Nucleus accumbens (tissue), 56 donors: ENCODE measurements at places on chromosomes 3 and 15.

DNA sequence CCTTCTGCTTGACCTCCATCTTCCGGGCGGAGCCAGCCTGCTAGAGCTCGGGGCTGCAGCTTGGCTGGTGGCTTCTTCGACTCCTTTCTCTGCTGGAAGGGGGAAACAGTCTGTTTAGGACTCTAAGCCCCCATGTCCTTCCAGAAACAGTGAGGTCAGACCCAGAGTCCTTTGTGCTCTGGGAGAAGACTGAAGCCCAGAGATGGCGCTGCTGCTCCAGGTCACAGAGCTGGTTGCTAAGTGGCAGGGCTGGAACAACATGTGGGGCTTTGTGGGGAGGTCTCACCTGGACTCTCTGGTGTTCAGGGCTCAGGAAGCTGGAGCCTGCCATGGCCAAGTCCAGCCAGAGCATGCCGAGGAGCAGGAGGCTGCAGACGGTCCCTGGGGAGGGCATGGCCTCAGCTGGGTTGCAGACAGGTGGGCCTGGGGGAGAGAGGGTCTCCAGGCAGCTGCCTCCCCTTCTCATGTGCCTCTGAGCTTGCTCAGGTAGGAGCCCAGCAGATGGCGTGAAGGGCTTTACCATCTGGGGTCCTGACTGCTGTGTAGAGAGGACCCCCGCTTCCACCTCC is 2.9 kb downstream of the GHRL start:
- DNase-seq = no peak

DNA sequence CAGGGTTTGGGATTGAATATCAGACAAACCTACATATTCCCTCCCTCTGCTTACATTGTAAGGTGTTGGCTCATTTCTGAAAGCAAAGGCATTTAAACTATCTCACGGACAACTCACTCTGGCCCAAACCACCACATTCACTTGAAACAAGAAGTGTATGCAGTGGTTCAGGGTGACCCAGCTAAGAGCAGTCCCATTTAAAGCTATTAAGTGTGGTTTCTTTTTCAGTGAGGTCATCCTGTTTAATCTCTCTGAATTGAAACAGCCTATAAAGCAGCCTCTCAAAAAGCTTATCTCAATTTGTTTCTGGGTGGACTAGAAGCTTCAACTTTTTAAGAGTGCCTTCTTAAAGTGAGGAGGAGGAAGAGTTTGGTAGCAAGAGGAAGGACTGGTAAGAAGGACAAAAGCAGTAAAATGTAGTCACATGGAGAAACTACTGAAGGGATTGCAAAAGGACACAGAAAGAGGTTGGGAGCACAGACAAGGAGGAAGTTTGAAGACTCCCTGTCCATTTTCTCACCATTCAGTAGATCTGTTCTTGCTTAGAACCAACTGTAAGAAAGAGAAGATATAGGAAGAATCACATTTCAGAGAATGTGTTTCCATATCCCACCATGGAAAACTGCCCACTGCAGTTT is 151.6 kb downstream of the TMCO5A start:
- no peak for DNase-seq

- no peak for DNase-seq
These were observed 70.2 kb downstream of the NMD3 start for GRCh38 chr3:161291191-161291901.

DNA sequence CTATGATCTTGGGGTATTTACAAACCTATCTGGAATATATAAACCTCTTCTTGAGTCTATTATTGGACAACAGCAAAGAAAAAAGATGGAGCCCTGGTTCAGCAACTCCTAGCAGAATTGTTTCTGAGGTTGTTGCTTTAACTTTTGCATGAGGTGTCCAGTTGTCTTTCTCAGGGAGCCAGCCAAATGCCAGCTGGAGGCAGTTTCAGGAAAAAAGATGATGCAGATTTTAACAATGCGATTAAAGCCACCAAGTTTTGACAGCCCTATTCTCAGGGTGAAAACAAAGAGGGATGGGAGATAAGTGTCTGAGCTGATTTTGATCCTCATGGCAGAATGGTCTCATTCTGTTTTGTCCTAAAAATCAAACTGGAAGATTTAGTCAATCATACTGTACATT is 181.6 kb upstream of the RASGRP1 start:
- DNase-seq = no peak

- no peak for DNase-seq
These were observed 31.6 kb downstream of the SLC22A14 start for GRCh38 chr3:38313695-38314094.

- no peak for DNase-seq
These were observed 48.9 kb upstream of the CPNE4 start for GRCh38 chr3:132083583-132084279.

GRCh38 chr15:51356983-51357382 is 15.5 kb downstream of the GLDN start:
- no peak for DNase-seq

GRCh38 chr3:13780432-13781176 is 99.3 kb downstream of the WNT7A start:
- no peak for DNase-seq

GRCh38 chr3:173351886-173352285 is 45.7 kb upstream of the NLGN1 start:
- no peak for DNase-seq

GRCh38 chr3:25604107-25604805 is 60.5 kb downstream of the TOP2B start:
- no peak for DNase-seq

DNA sequence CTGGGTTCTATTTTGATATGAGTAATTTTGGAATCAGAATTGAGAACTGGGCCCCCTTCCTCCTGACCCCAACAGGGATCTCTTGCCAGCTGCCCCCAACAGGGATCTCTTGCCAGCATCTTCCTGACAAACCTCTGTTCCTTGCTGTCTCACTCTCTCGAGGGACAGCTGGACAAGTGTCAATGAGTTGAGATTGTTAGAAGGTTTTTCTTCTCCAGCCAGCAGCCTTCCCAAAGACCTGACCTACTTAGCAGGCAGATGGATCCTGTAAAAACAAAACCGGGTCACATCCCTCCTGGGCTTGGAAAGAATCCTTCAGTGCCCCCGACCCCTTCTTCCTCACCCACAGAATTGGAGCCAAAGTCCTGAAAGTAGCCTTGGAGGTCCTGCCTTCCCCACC is 21.6 kb downstream of the LIMD1 start:
- DNase-seq = no peak

DNA sequence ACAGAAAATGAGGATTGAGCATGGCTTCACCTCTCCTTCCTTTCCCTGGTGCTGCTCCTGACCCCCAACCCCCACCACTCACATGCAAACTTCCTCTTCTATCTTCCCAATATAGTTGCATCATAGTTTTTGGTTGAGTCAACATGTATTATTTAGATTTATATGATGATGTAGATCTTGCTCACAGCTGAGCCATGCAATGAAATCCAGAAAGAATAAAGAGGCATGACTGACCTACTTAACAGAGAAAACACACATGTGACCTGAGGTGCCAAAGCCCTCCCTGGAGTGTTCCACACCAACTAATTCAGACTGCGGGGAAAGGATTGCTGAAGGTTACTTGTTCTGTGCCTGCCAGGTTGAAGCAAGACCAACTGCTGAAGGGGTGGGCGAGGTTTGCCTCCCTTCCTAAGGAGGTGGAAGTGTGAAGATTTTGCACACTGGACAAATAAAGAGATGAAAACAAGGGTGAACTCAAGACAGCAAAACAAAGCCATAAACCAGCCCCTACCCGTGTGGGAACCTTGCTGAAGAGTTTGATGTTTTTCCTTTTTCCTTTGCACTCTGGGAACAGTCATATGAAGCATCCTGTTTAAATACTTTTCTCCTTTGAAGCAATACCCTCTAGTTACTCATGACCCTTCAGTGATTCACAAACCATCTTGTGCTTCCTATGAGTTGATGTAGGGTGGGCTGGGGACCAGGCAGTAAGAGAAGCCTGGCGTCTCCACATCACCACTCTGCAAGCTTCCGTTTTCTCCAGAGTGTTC is 155.2 kb upstream of the UBE2E1 start:
- no peak for DNase-seq

GRCh38 chr15:97072545-97072944 is 742.0 kb downstream of the NR2F2 start:
- no peak for DNase-seq

DNA sequence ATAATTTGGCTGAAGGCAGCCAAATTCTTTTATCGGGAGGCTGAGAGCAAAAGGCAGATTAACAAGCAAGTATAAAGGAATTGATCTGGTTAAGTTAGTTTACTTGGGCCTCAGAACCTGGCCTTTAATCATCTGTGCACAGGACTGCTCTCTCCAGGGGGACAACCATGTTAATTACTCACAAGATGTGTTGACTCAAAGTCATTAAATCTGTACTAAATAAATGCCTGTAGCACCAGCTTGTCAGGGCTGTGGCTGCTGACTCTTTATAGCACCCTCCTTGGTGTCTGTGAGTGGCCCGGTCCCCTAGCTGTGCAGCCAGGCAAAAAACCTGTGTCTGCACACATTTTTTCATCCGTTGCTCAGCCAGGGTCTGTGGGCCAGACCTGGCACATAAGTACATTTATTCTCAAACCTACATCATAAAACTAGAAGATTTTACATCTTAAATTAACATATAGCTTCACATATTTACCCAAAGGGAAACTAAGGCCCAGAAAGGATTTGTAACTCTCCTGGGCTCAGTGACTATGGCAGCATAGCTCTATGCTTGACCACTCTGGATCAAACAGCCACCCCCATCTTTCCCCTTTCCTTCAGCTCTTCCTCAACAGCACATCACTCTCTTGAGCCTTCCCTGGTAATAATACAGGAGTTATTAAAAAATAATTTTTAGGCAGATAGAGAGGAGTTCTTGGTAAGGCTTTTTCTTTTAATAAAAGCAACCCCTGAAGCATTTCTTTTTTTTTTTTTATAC is 51.4 kb downstream of the NCEH1 start:
- DNase-seq = no peak

DNA sequence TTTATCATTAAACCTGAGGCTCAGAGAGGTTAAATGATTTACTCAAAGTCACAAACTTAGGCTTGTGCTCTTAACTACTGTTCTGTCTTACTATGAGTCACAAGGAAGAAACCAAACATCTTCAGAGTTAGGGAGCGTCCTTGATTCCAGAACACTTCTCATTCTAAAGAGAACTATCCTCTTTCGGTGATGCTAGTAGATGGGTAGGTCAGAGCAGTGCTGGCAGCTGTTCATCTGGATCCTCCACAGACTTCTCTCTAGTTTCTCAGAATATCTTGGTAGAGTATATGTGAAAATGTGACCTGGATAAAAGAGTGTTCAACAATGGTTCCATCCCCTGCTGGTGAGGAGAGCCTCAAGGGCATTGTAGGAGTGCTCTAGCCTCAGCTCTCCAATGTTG is 3.3 kb downstream of the ARL6IP5 start:
- DNase-seq = no peak

- DNase-seq = no peak
These were observed 8.4 kb downstream of the NR1D2 start for GRCh38 chr3:23953523-23953922.

- DNase-seq = no peak
These were observed 23.3 kb upstream of the GABRR3 start for GRCh38 chr3:98058244-98058960.

DNA sequence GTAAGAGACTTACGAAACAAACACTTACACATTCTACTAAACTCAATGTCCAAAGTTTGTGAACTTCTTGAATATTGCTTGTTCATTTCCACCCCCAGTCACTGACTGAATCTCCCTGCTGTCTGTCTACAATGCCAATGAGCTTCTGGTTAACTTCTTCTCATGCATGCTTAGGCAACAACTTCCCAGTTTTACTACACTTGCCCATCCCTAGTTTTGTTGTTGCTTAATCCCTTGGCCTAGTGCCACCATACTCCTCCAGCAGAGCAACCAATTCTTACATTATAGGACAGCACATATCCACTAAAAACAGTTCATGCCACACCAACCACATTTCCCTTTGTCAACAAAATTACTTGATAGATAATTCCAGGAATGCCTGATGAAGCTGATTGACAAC is 40.9 kb upstream of the CCR2 start:
- DNase-seq = no peak

DNA sequence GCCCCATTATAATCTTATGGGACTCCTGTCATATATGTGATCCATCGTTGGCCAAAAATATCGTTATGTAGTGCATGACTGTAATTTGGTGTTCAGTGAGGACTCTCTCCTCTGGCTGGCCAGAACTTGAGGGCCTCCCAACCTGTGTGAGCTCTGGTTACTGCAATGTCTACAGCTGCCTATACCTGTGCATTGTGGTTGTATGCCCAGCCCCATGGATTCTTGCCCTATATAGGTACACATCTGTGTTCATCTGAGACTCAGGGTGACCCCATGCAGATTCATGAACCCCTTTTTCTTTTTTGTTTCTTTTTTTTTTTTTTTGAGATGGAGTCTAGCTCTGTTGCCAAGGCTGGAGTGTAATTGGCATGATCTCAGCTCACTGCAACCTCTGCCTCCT is 32.6 kb upstream of the KLF13 start:
- DNase-seq = no peak

DNA sequence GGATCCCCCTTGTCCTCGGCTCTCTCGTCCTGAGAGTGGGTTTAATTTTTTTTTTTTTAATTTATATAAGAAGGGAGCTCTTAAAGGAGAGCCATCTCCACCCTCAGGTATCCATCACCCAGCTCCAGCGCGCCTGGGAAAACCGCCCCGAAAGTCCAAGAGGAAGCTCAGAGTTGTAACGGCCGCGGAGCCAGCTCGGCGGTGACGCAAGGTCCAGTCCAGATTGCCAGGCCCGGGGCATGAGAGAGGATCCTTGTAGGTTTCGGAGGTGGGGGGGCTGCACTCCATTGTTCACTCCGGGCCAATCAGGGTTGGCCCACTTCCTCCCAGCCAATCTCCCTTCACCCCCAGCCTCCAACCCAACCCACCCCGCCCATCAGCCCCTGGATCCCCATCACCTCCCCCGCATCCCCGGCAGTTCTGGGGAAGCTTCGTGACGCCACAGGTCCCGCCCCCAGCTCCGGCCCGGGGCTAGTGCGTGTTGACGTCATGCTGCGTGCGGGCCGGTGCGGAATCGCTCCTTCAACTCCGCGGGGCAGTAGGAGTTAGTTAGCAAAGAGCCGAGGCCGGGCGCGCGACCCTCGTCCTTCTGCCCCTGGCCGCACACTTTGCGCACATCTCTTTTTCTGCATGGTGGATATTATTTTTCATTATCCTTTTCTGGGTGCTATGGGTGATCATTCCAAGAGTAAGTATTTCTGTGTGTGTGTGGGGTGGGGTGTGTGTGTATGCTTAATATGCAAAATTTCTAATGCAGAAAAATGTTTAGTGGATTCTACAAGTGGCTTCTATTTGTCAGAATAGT is at the start of gene ISL2:
Gene ISL2, plus strand, starts transcription at position 520 of the 805 bp plus-strand sequence. Its CDS starts 111 bp downstream, at position 631.
- DNase-seq = peak; percentile 5

GRCh38 chr3:66133853-66134445 is 86.9 kb upstream of the SLC25A26 start:
- no peak for DNase-seq

- peak; percentile 33 for DNase-seq
These were observed 53.8 kb downstream of the IQSEC1 start for GRCh38 chr3:13019243-13020095.

DNA sequence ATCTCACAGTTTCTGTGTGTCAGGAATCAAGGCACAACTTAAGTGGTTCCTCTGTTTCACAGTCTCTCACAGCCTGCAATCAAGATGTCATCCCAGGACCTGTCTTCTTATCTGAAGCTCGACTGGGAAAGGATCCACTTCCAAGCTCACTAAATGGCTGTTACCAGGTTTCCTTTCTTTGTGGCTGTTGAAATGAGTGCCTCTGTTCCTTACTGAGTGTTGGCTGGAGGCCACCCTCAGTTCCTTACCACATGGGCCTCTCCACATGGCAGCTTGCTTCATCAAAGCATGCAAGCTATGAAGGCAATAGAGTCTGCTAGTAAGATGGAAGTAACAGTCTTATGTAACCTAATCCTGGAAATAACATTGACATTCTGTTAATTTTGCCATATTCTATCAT is 174.0 kb downstream of the ERC2 start:
- DNase-seq = no peak

GRCh38 chr15:74245342-74245931 is 9.3 kb downstream of the CCDC33 start:
- DNase-seq = peak; percentile 73
